ENCODE measurements at places on chromosomes 2 and 18.

- no peak for DNase-seq
Observed at GRCh38 chr18:64747803-64748202, 598.9 kb upstream of the LINC00305 start.

DNA sequence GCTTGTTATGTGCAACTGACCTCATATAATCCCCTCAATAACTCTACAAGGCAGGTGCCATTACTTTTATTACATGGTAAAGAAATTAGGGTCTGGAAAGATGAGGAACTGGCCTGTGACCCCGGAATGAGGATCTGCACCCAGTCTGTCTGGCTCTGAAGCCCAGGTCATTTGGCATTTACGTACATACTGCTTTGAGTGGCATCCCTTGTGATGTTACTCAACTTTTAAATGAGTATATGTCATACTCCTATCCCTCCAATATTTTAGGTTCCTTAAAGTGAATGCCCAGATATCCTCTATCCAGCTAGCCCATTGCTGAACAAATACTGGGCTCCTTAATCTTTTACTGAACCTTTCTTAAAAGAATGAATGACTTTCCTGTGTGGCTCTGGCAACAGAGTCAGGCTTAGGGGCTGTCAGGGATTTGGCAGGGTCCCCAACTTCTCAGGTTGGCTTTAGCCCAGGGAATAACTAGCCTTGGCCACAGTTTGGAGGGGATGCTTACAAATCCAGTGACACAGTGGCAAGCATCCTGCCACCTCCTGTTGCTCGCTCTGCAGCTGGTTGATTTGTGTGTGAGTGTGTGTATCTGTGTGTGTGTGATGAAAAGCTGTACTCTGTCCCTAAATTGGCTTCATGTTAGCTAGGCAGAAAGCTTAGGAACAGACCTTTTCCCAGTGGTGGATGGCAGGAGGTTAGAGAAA, 3.4 kb upstream of the CXCR4 start:
- no peak for DNase-seq

DNA sequence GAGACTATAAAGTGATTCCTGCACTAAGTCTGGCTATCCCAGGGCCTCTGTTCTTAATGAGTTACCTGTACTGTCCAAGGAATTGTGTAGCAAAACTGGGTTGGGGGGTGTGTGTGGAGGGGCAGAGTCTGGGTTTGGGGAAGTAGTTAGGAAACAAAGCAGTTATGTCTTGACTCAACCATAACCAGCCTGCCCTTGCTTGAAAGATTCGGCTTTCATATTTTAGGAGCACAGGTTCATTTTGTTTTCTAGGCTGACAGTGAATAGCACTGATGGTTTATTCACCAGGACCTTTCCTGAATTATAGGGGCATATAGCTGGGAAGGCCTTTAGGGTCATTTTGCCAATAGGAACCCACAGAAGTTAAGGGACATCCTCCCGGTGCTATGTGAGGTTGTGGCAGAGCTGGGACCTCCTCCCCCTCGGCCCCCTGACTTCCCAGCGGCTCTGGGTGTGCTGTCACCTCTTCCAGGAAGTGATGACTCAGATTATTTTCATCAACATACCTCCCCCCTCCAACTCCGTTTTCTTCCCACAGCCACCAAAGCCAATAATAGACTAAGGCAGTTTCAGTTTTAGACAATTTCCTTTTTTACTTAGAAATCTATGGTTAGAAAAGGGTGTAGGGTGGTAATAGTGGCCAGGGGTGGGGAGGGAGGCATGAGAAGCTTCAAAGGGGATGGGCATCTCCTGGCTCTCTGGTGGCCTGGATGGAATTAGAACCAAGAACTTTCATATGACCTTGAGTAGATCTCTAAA, 44.8 kb downstream of the SETBP1 start:
- DNase-seq: no peak

DNA sequence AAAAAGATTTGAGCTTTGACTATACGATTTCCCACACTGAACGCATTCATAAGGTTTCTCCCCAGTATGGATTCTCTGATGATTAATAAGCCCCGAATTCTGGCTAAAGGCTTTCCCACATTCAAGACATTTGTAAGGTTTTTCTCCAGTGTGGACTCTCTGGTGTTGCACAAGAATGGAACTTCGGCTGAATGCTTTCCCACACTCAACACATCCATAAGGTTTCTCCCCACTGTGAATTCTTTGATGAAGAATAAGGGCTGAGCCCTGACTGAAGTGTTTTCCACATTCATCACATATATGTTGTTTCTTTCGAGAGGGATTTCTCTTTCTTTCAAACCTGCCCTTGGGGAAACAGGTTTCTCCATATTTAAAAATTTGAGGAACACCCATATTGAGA, 6.9 kb downstream of the ZNF24 start:
- DNase-seq: no peak

DNA sequence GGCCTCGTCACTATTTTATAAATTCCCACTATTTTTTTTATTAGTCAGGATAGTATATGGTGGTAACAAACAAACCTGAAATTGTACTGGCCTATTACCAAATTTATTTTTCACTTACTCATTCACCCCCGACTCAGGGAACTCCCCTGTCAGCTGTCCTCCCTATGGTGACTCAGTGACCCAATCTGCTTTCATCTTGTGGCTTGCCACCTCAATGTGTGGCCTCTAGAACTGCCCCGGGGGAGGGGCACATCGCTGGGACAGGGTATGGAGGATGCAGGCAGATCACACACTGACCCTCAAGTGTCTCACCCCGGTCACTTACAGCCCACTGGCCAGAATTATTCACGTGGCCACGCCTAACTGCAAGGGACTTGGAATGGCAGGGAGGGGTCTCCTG, 71.6 kb downstream of the ACTR2 start:
- no peak for DNase-seq
